AML-193 (cell line): ENCODE measurements at places on chromosomes 12 and 14.
A peak's percentile ranks its signal among the peaks of the same experiment; 100 is the strongest.

- DNase-seq = peak; percentile 61
Measured at GRCh38 chr12:75481013-75481705, 604 bp downstream of the GLIPR1 start.

DNA sequence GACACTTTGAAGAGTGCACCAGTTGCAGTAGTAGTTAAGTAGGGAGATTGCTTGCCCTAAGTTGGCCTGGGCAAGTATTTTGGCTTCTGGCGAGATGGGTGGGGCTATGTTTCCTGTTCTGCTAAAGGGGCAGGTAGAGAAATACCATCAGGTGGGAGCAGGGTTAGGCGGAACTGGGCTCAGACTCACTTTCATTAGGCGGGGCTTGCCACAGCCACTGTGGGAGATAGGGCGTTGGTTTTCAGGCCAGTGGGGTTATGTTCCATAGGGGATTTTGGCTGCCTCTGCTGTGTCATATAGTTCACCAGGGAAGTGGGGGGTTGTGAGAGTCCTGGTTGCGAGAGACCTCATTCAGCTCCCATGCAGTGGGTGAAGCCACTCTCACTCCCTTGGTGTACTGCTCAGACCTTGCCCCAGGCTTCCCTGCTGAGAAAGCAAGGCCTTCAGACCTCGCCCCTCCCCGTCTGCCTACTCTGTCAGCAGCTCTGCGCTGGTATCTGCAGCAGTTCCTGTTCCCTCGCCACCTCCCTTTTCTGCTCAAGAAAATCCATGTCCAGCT, 43.3 kb downstream of the AEBP2 start:
- DNase-seq = no peak

DNA sequence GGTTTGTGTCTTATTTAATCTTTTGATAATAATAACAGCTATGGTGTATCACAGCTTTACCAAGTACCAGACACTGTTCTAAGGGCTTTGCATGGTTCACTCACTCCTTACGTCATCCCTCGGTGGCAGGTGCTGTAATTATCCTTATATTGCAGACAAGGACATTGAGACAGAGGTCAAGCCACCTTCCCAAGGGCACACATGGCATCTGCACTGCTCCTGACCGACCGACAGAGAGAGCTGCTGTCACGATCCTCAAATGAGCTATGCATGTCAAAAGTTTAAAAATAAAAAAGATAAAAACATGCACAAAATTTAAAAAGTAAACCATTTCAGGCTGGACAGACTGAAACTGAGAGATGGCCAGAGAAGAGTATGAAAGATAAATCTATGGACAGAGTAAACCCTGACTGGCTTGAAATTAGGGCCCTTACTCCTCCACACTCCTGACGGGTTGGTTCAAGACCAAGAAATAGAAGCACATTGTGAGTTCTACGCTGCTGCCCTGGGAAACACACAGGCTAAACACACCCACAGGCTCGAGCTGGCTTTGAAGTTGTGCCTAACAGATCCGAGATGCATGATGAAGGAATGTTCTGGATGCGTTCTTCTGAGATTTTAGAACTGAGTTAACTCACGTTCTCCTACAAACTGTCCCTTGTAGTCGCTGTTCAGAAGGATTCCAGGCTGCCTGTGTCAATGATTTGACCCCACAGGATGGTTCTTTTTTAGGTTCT, 268.7 kb downstream of the ZFP36L1 start:
- DNase-seq = no peak

- DNase-seq = peak; percentile 93
Measured at GRCh38 chr12:14384783-14385638, 19.5 kb downstream of the ATF7IP start.

DNA sequence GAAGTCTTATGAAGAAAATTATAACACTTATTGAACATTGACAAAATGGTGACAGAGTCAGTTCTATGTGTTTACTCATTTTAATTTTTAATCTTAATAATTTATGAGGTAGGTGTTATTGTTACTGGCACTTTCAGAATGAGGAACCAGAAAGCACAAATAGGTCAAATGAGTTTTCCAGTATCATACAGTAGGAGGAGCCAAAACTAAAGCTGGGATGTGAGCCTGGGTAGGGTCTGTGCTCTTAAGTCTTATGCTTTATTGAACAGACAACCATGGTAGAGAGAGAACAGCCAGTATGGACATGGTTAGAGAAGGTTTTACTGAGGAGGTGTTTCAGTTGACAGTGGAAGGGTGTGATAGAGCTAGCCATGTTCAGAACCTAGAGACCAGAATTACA, 775.7 kb downstream of the TMTC2 start:
- no peak for DNase-seq

DNA sequence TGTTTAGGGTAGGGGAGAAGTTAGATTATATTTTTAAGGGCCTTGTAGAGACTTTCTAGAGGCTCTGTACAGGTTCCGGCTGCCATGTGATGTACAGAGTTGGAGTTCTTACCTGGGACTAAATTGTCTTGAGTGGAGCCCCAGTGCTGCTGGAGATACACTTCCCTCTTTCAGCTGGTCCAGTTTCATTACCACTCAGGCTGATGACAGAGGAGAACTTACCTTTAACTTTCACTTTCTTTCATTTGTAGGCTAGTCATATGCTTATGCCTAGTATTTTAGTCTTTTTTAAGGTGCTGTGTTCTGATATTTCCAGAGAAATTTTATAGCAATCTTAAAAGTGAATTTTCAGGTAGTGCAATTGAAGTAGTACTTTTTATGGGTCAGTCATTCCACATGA, 117.3 kb downstream of the ERC1 start:
- DNase-seq = no peak

DNA sequence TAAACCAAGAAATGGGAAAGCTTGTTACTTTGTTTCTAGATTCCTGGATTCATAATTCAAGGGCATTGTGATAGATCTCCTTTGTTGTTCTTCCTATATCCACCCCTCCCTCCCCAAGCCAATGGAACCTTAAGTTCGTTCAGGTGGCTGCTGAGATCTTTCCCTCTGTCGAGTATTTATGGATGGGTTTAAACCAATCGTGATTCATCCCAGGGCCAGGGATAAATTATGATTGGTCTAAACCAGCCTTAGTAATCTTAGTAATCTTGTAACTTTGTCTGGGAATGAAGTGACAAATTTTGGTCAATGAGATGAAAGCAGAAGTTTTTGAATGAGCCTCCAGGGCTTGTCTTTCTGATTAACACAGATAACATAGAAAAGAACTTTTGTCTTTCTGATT, 56.1 kb upstream of the PCED1B start:
- DNase-seq = no peak

- DNase-seq = no peak
Measured at GRCh38 chr12:77591959-77592743, 238.5 kb upstream of the NAV3 start.

DNA sequence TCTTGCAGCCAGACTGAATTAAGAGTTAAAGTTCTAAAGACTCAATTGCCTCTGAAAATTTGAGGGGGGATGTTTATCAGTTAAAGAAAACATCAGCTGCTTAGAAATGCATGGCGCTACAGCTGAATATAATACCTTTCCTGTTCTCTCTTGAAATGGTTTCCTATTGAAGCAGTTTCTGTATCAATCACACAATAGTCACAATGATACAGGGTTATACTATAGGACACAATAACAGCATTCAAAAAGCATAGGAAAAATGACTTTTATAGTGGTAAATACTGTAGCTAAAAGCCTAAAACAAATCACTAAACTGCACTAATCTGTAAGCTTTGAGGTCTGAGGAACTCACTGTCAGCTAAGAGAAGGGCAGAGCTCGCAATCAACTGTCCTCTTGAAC, 15.2 kb downstream of the MDGA2 start:
- DNase-seq = no peak

GRCh38 chr12:49079793-49080192, 10.0 kb upstream of the RHEBL1 start:
- no peak for DNase-seq

DNA sequence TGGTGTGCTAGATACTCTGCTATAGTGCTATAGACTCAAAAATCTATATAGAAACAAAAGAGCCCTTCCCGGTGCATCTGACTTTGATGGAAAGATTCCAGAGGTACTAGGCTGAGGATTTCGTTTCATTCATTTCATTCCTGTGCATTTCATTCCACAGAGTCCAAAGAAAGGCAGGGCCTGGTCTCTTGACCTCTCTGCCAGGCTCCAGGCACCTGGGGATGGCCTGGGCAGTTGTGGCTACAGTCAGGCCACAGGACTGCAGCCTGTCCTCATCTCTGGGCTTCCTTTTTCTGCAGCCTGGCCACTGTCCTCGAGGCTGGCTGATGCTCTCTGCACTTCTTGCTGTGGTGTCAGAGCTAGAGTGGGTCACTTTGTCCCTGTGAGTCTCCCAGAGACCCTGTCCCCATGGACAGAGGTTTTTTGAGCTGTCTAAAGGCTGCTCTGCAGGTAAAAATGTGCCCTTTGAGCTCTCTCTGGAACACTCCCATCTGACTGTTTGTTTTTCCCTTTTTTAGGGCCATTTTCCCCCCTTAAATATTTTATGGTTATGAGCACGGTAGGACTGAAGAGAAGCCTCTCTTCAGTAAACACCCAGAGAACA, 3.2 kb upstream of the VDR start:
- no peak for DNase-seq

DNA sequence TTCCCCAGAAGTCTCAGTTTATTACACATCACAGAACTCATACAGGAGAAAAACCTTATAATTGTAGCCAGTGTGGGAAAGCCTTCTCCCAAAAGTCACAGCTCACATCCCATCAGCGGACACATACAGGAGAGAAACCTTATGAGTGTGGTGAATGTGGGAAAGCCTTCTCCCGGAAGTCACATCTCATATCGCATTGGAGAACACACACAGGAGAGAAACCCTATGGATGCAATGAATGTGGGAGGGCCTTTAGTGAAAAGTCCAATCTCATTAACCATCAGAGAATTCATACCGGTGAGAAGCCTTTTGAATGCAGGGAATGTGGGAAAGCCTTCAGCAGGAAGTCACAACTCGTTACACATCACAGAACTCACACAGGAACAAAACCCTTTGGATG, 20.1 kb downstream of the ZNF84 start:
- DNase-seq = no peak

DNA sequence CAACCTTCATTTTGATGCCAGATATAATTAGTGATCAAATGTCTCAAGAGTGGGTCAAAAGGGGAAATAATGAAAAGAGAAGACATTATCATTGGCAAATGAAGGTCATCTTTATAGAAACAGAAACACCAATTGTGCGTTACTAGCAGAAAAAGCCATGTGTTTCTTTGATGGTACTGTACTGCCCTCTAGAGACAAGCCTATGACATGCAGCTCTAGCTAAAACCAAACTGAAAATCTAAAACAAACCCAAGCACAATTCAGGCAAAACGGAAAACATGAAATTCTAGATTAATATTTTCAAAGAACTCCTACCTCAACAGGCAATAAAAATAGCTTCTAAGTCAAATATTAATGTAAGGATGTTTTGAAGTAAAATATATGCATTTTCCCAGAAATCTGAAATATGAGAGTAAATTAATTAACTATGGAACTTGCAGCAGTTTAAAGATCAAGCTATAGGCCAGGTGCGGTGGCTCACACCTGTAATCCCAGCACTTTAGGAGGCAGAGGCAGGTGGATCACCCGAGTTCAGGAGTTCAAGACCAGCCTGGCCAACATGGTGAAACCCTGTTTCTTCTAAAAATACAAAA, 115.4 kb downstream of the KLHL28 start:
- peak; percentile 42 for DNase-seq

- DNase-seq = no peak
Measured at GRCh38 chr12:108548954-108549521, 11.9 kb downstream of the SART3 start.

DNA sequence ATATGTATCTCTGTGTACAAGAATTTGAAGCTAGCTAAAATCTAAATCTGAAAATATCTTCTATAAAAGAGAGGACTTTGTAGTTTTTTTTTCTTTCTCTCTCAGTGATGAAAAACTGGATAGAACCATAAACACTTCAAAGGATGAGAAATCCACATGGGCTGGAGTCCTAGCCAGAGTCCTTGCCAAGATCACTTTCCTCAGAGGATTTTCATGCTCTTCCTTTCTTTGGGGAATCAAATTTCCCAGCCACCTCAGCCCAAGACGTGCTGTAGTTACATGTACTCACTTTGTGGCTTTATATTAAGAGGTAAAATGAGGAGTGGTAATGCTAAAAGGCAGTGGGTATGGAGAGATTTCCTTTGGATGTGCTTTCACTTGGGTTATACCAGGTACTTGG, 110.3 kb downstream of the SLC38A1 start:
- DNase-seq = no peak

DNA sequence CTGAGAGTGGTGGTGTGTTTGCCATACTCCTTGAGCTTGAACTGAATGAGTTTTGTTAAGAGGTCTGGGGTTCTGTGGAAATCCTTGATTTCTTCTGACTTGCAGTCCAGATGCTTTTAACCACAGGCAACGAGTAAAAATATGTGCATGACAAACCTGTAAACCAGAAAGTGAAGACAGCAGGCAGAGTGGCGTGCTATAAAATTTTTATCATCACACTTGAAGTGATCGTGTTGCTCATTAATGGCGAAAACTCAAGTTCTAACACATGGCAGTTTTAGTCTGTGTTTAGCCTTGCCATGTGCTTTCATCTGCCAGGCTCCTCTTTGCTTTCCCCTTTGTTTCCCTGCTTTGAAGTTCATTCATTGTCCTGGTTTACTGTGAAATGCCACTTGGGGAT, 28.0 kb downstream of the TXNRD1 start:
- no peak for DNase-seq

- DNase-seq = no peak
Measured at GRCh38 chr14:72680853-72681640, 212.9 kb downstream of the DPF3 start.

DNA sequence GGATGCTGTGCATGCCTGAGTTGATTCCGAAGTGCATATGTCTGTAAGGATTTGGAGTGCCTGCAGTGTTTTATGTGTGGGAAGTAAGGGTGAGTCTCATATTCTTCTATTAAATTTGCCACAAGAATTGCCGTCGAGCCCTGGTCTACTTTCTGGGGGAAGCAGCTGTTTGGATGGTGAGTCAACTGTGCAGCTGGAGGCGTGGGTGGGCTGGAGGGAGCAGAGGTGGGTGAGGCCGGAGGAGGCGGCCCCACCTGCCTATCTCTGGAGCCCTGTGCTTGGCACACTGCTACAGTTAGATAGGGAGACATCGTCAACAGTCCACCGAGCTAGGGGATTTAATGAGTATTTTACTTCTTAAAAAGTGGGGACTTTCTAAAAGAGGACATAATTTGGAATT, 9.7 kb downstream of the GLRX5 start:
- no peak for DNase-seq

DNA sequence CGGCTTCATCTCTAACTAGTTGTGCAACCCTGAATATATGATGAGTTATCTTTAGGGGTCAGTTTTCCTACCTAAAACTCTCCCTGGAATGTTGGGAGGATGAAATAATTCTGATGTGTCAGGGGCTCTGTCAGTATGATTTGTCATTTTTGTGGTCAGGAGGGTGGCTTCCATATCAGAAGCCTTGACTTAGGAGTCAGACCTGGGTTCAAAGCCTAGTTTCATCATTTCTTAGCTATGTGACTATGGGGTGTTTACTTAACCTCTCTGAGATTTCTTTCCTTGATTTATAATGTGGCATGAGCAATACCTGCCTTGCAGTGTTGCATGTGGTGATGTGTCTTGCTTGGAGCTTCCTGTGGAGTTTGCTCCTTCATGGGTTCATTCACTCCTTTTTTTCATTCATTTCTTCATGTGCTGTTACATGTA, 146.8 kb downstream of the CHST11 start:
- no peak for DNase-seq

GRCh38 chr12:6996040-6996441, 22.2 kb downstream of the LPCAT3 start:
- no peak for DNase-seq
